Testis (tissue), 5 donors: ENCODE measurements at places on chromosomes 3 and 15. TPM values are rescaled to one million over a fixed set of nuclear protein-coding genes. Genes with fewer than 3 reads are reported as not detected.

DNA sequence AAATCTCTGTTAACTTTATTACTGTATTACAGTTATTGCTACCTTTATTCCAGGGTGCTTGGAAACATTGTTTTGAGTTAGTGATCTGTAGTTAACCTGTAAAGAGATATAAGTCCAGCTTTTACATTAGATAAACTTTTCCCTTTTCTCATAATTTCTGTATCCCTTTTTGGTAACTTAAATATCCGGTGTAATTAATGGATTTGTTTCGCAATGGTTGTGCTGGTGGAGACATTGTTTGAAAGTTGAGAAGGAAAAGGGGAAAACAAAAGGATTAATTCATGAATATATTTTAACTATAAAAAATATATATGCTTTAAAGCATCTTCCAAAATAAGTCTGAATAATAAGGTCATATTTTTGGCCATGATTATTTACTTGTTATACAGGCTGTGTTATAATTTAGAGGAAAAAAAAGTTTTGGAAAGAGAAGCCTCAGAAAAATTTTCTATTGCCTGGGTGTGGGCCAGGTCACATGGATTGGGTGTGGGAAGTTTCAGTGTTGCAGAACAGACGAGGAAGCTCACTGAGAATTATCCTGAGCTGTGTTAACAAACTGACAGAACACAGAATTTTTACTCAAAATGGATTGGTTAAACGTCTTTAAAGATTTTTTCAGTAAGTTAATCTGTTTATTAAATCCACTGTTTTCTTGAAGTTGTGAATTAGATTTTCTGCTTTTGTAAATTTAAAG is 27.7 kb upstream of the IL20RB start:
- H3K27me3 ChIP-seq, result no peaks in the 10 kb centered on the region
- DNase-seq, result peak; percentile 63
- H3K36me3 ChIP-seq, result no peaks in the 10 kb centered on the region
- no peak overlapping the region for H3K27ac ChIP-seq

DNA sequence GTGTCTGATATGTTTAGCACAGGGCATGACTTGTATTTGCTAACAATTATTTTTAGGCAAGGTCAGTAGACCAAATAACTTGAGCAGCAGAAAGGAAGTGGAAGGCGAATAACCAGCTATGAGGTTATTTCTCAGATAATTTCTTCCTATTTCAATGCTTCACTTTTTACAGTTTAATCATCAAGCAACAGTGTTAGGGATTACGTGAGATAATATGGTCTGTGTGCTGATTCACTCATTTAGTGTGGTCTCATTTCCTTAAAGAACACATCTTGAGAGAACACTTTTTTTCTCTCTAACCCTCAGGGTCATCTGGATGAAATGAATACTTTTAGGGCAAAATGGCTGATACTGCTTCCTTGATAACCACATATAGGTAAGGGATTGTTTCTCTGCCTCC is 126.0 kb upstream of the CCNL1 start:
- H3K36me3 ChIP-seq, result no peaks in the 10 kb centered on the region
- H3K4me3 ChIP-seq, result no peak overlapping the region
- DNase-seq, result no peak

DNA sequence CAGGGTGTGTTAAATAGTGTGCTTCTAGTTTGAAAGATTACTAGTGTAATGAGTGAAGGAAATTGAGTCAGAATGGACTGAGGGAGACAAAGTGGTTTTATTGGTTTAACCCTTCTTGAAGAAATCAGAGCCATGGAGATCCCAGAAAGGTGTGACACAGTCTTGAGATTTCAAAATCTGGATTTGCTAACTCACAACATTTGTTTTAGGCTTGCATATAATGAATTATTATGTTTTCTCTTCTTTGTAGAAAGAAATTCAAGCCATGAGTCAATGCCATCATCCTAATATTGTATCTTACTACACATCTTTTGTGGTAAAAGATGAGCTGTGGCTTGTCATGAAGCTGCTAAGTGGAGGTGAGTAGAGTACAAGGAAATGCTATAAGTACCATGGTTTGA is 25.1 kb downstream of the OXSR1 start:
- no peaks in the 10 kb centered on the region for H3K27me3 ChIP-seq
- H3K4me1 ChIP-seq, result no peaks in the 10 kb centered on the region
- H3K27ac ChIP-seq, result no peak overlapping the region
- no peaks in the 10 kb centered on the region for H3K36me3 ChIP-seq
- no peak overlapping the region for H3K4me3 ChIP-seq

- no peak for DNase-seq
- H3K4me1 ChIP-seq, result no peaks in the 10 kb centered on the region
- no peaks in the 10 kb centered on the region for H3K36me3 ChIP-seq
- no peak overlapping the region for H3K4me3 ChIP-seq
- no peak overlapping the region for H3K27ac ChIP-seq
- no peaks in the 10 kb centered on the region for H3K27me3 ChIP-seq
Measured at GRCh38 chr15:95864467-95864886, 466.0 kb upstream of the NR2F2 start.

DNA sequence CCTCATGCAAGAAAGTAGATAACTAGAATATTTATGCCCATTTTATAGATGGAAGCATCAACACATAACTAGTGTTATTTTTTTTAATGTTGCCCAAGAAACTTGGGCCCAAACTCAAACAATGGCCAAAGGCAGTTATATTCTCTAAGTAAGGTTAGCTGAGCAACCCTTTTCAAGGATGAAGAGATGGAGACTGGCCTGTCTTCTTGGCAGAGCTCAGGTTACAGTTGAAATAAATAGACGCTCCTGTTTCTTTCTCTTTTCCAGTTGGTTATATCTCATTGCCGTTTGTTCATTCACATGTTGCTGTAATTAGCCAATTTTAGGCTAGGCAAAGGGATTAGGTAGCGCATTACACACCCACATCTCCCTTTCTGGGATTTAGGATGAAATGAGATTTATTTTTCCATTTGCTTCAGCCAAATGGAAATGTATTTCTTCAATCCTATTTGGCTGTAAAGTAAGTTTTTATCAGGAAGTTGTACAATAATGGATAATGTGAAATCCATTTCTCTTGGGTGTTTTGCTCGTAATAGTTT is 93.2 kb downstream of the CMSS1 start:
- H3K4me1 ChIP-seq, result no peaks in the 10 kb centered on the region
- no peak overlapping the region for H3K4me3 ChIP-seq
- no peak overlapping the region for H3K27ac ChIP-seq
- H3K36me3 ChIP-seq, result no peaks in the 10 kb centered on the region
- no peak for DNase-seq
- H3K27me3 ChIP-seq, result no peaks in the 10 kb centered on the region

DNA sequence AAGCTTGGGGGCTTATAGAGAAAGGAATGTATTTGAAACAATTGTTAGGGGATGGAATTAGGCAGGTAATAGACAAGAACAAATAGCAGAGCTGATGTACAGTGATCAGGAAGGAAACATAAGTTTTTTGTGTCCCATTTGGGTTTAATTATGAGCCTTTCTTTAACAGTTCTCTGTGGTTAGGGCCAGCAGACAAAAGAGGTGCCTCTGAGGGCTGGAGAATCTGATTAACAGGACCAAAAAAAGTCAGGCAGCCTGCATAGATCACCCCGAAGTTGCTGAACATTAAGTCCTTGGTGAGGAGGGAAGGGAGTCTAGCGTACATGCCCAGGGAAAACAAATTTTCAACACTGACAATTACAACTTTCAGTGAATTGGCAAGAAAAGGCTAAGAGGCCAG is 88.6 kb upstream of the SPRED1 start:
- no peaks in the 10 kb centered on the region for H3K4me1 ChIP-seq
- no peaks in the 10 kb centered on the region for H3K27me3 ChIP-seq
- no peak overlapping the region for H3K27ac ChIP-seq
- H3K4me3 ChIP-seq, result no peak overlapping the region

GRCh38 chr3:39387411-39387975 is 4.3 kb downstream of the SLC25A38 start:
- no peaks in the 10 kb centered on the region for H3K36me3 ChIP-seq
- H3K4me3 ChIP-seq, result no peak overlapping the region
- H3K4me1 ChIP-seq, result peaks cover 15% of the 10 kb centered on the region
- H3K27me3 ChIP-seq, result no peaks in the 10 kb centered on the region
- DNase-seq, result no peak

DNA sequence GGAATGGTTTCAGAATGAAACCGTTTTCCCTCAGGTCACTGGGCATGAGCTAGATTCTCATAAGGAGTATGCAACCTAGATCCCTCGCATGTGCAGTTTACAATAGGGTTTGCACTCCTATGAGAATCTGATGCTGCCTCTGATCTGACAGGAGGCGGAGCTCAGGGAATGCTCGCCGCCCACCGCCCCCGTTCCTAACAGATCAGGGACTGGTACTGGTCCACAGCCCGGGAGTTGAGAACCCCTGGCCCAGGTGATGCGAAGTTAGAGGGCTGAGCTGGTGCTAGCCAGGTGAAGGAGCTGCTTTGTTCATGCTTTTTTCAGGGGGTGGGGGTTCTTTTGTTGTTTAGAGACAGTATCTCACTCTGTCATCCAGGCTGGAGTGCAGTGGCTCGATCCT is 15.5 kb upstream of the PLXNA1 start:
- H3K36me3 ChIP-seq, result no peaks in the 10 kb centered on the region
- no peak for DNase-seq

DNA sequence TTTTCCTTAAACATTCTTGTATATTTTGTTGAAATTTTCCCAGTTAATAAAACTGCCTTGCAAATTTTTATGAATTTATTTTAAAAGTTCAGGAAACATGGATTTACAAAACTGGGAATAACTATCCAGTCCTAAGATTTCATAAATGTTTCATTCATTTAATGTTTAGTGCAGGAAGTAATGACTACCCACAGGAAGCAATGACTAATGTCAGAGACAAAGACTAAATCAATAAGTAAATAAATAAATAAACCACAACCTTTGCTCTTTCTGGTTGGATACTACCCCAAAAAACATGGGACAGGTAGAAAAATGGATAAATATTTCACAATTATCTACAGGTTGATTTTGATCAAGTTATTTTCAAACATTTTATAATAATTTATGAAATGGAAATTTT is 48.8 kb upstream of the TMCO5A start:
- no peaks in the 10 kb centered on the region for H3K36me3 ChIP-seq
- no peaks in the 10 kb centered on the region for H3K4me1 ChIP-seq
- no peak for DNase-seq

- peaks cover 6% of the 10 kb centered on the region for H3K4me1 ChIP-seq
- no peak for DNase-seq
- H3K27me3 ChIP-seq, result no peaks in the 10 kb centered on the region
- H3K27ac ChIP-seq, result no peak overlapping the region
- H3K36me3 ChIP-seq, result no peaks in the 10 kb centered on the region
Measured at GRCh38 chr3:196971094-196971698, 2.6 kb upstream of the PIGZ start.

- H3K36me3 ChIP-seq, result no peaks in the 10 kb centered on the region
- no peaks in the 10 kb centered on the region for H3K27me3 ChIP-seq
- H3K4me1 ChIP-seq, result no peaks in the 10 kb centered on the region
- no peak for DNase-seq
- H3K4me3 ChIP-seq, result no peak overlapping the region
- H3K27ac ChIP-seq, result no peak overlapping the region
Measured at GRCh38 chr3:128335621-128336296, 130.9 kb downstream of the DNAJB8 start.

DNA sequence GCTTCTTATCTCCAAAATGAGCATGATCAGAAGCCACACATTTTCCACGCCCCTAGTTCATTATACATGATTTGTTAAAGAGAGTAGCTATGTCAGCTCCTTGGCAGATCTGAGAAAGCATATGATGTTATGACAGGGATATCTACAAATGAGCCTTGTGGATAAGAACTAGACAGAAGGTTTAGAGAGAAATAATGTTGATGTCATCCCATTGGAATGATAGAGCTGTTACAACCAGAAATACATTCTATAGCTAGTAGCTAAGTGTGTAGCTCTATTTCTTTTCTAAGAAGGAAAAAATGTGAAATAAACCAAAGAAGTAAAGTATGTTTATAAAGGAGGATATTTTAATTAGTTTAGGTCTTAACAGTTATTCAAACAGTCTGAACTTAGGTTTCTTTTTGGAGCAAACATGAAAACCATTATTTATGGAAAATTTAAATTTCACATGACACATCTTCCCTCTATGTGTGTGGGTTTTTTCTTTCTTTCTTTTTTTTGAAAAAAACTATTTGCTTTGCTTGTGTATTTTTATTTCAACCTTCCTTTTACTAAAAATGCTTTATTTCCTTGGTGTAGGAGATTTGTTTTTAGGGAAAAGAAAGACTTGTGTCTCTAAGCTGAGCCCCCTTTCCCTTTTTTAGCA is 167.7 kb downstream of the GHSR start:
- H3K27me3 ChIP-seq, result no peaks in the 10 kb centered on the region
- H3K36me3 ChIP-seq, result no peaks in the 10 kb centered on the region
- no peaks in the 10 kb centered on the region for H3K4me1 ChIP-seq

- H3K36me3 ChIP-seq, result no peaks in the 10 kb centered on the region
- H3K4me1 ChIP-seq, result no peaks in the 10 kb centered on the region
- no peak overlapping the region for H3K4me3 ChIP-seq
- H3K27me3 ChIP-seq, result no peaks in the 10 kb centered on the region
Measured at GRCh38 chr3:100875239-100875638, 118.0 kb downstream of the ABI3BP start.

Gene STAB1
- total RNA-seq, result 58.6 TPM

Gene BFSP2
- not detected for total RNA-seq

Gene SLC24A5
- not detected for total RNA-seq

Gene GP5
- total RNA-seq, result 0.06 TPM

Gene CCR3
- not detected for total RNA-seq

Gene CLPX
- total RNA-seq, result 89.4 TPM

Gene GPR149
- total RNA-seq, result 0.37 TPM
